Posterior vena cava (tissue), 2 donors: ENCODE measurements at places on chromosomes 5 and 9. TPM values are rescaled to one million over a fixed set of nuclear protein-coding genes. Genes with fewer than 3 reads are reported as not detected.

- no peak for DNase-seq
These were observed 11.6 kb downstream of the NIPSNAP3B start for GRCh38 chr9:104775574-104775936.

DNA sequence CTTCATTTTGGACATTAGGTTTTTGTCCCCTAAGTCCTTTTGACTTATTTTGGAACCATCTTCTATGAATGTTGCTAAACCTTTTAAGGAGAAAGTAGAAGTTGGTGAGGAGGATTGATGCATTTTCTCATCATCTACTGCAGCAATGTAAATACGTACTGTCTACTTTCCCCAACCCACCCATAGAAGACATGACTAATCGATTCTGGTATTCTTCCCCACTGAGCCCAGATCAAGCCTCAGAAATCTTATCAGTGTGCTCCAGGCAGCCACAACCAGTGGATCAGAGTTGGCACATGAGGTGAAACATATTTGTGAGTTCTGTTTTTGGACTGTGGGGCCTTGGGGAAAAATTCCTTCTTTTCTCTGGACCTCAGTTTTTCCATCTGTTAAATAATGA, 57.7 kb downstream of the FGF18 start:
- no peak for DNase-seq

GEMIN5 gene
- total RNA-seq: 13.4 TPM

SOHLH1 gene
- not detected for total RNA-seq

ACOT12 gene
- total RNA-seq: 0.14 TPM
